ENCODE measurements at places on chromosomes 13 and 19.

GRCh38 chr19:1265615-1266128 lies 3.5 kb upstream of the CIRBP start:
- no peak for DNase-seq

- DNase-seq, result no peak
These were observed 28.4 kb downstream of the ZNF823 start for GRCh38 chr19:11710313-11710712.

DNA sequence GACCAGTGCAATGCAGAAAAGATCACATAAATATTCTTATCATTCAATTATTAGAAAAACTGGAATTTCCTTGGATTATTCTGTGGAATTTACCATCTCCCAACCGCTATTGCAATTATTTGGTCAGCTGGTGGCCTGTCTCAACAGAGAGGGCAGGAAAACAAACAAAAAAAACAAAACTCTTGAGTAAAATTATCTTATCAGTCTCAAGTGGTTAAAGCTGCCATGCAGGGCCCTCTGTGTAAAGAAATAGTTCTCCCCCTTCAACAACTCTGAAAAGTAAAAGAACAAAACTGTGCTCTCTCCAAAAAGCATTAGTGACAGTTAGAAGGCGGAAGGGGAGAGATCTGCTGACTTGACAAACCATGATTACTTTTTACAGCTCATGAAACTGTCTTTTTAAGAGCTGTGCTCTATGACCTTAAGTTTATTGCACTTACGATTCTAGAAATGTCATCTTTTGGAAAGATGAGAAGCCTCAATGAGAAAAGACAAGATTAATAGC lies 152.3 kb downstream of the DLEU7 start:
- DNase-seq, result no peak

DNA sequence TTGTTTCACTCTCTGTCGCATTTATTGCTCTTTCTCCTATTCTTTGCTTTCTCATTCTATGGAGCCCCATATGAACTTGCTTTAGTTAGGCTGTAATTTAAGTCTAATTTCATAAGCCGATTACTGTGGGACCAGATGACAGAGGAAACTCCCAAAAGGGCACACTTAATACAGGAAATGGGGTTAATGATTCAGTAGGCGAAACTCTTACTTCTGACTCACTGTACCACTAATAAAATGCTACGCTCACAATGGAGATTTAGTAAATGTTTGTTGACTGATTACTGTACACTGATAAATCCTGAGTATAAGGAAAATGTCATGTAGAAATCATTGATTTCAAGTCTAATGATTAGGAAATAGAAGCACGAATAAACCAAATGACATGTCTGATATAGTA lies 276.4 kb downstream of the KLF5 start:
- no peak for DNase-seq

- DNase-seq, result no peak
These were observed 10.2 kb downstream of the SPRYD7 start for GRCh38 chr13:49925881-49926418.

DNA sequence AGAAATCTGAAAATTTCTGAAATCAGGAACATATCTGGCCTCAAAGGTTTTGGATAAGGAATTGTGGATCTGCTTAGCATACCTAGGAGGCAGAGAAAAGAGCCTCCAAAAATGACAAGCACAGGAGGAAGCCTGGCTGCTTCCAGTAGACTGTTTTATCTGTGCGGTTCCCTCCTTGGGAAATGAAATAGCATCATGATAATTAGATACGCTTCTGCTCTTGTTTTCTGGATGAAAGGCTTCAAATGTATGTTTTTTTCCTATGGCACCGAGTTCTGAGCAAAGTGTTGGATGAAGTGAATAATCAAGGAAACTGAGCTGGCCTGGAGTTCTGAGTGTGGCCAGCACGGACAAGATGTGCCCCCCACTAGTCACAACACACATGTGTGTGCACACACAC lies 19.8 kb upstream of the GPR12 start:
- no peak for DNase-seq

GRCh38 chr19:44814517-44814916 lies 5.6 kb downstream of the BCAM start:
- DNase-seq, result no peak

DNA sequence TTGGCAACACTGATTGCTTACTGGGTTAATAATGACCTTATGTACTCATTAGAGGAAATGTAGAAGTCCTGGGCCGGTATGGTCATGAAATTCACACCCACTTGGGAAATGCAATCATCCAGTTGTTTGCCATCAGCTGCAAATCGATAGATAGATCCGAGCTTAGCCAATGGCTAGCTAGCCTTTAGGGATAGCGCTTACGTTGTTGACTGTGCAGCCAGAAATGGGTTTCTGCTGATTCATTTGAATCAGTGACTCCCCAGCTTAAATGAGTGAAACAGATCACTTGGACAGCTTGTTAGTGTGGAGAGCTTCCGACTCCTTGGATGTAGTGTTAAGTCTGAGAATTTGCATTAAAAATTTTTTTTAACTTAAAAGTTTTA lies 11.8 kb downstream of the IL17D start:
- no peak for DNase-seq

DNA sequence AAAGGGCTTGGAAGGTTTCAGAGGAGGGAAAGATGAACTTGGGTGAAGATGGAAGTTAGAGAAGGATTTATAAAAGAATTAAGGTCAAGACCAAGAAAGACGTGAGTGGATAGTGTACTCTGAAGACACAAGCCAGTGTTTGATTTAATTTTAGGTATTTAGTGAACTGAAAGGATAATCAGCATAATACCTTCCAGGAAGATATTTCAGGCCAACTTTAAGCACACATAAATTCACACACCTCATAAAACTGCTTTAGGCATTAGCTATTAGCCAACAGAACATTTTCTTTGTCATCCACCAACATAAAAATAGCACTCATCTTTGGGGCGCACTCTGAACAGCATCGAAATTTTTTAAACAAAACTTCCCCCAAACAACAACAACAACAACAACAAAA lies 71.7 kb upstream of the CSNK1A1L start:
- no peak for DNase-seq

DNA sequence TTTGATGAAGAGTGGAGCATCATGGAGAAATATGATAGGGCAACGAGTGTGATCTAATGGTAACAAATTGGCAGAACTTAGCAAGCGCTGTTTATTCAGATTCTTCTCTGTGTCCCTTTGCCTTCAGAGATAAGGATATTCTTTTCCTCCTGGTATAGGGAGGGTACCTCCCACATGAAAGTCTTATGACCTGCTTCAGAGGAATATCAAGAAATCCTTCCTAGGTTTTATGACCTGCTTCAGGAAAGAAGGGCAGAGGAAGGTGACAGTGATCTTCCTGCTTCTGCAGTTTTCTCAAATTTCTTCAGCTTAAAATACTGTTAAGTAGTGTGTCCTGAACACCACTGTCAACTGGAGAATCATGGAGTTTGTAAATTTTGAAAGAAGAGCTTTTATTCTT lies 144.3 kb downstream of the DNAJC15 start:
- DNase-seq, result no peak

GRCh38 chr13:40362502-40362901 lies 303.9 kb downstream of the FOXO1 start:
- no peak for DNase-seq

- DNase-seq, result peak; percentile 22
These were observed 68.4 kb downstream of the SPATA13 start for GRCh38 chr13:24228852-24229458.

DNA sequence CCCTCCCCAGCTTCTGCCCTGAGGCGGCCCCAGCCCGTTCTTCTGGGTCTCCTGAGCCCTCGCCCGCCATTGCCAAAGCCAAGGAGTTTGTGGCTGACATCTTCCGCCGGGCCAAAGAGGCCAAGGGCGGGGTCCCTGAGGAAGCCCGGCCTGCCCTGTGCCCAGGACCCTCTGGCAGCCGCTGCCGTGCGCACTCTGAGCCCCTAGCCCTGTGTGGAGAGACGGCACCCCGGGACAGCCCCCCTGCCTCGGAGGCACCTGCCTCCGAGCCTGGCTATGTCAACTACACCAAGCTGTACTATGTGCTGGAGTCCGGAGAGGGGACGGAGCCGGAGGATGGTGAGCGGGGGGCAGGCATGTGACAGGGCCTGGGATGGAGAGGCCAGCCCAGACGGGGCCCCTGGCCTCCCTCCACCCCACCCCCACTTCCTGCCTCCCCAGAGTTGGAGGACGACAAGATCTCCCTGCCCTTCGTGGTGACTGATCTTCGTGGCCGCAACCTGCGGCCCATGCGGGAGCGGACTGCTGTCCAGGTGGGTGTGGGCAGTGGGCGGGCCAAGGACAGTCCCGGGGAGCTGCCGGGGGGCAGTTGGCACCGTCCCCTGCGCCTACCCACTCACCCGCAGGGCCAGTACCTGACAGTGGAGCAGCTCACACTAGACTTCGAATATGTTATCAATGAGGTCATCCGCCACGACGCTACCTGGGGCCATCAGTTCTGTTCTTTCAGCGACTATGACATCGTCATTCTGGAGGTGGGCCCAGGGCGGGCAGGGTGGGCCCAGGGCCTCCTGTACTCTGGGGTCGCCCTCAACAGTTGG lies 7.0 kb downstream of the DCAF15 start:
- no peak for DNase-seq

DNA sequence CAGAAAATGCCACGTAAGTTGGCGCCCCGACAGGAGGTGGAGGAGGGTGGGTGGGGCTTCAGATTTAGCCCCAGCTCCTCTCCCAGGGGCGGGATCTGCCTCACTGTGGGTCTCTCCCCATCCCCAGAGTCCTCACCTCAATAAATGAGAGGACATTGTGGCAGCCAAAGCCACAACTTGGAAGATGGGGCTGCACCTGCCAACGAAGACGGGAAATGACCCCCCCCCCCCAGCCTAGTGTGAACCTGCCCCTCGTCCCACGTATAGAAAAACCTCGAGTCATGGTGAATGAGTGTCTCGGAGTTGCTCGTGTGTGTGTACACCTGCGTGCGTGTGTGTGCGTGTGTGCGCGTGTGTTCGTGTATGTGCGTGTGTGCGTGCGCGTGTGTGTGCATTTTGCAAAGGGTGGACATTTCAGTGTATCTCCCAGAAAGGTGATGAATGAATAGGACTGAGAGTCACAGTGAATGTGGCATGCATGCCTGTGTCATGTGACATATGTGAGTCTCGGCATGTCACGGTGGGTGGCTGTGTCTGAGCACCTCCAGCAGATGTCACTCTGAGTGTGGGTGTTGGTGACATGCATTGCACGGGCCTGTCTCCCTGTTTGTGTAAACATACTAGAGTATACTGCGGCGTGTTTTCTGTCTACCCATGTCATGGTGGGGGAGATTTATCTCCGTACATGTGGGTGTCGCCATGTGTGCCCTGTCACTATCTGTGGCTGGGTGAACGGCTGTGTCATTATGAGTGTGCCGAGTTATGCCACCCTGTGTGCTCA lies 1.5 kb upstream of the TRAPPC5 start:
- DNase-seq, result peak; percentile 56

GRCh38 chr13:96381681-96382080 lies 291.8 kb downstream of the HS6ST3 start:
- no peak for DNase-seq

- no peak for DNase-seq
These were observed 14.7 kb downstream of the DNASE2 start for GRCh38 chr19:12866416-12867119.

DNA sequence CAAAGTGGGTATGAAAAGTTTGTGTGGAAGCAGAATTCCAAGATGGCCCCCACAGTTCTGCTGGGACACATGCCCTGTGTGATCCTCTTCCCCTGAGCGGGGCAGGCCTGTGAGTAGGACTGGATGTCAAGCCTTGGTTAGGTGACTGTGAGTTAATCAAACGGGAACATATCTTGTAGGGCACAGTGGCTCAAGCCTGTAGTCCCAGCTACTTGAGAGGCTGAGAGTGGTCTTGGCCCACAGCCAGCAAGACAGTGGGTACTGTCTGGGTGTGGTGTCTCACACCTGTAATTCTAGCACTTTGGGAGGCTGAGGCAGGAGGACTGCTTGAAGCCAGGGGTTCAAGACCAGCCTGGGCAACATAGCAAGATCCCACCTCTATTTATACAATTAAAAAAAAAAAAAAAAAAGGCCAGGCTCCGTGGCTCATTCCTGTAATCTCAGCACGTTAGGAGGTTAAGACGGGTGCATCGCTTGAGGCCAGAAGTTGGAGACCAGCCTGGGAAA lies 6.4 kb downstream of the ZNF653 start:
- DNase-seq, result no peak

Data from activated T-cell treated with anti-CD3 and anti-CD28 coated beads for 4 hours (primary cell).